ENCODE measurements at places on chromosomes 4 and X.

DNA sequence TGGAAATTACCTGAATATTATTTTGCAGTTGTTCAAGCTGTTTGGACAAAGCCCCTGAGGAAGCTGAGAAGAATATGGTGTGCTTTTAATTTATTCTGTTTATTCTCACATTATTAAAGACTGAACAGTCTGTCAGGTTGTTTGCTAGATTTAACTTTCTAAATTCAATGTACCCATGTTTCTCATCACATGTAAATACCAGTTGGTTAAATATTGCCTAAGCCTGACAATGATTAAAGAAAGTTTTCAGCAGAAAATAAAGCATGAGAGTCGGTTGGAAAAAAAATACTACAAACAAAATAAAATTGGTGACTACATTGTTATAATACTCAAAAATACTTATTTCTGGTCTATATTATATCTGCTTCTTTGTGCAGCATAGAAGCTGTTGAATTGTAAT lies 1974.7 kb downstream of the ARAP2 start:
- no peaks in the 10 kb centered on the region for H3K4me1 ChIP-seq
- H3K4me3 ChIP-seq = no peak overlapping the region

GRCh38 chr4:780716-781492 lies 45.0 kb downstream of the CPLX1 start:
- peak overlapping the region; percentile 87 for H3K4me3 ChIP-seq
- peak overlapping the region; percentile 95 for H3K27ac ChIP-seq
- peaks cover 13% of the 10 kb centered on the region for H3K4me1 ChIP-seq

GRCh38 chr4:52036886-52037530 lies 1.1 kb downstream of the SGCB start:
- H3K36me3 ChIP-seq = no peaks in the 10 kb centered on the region
- peaks cover 5% of the 10 kb centered on the region for H3K4me1 ChIP-seq
- peak overlapping the region; percentile 45 for H3K27ac ChIP-seq
- no peaks in the 10 kb centered on the region for H3K27me3 ChIP-seq
- H3K4me3 ChIP-seq = peak overlapping the region; percentile 79

DNA sequence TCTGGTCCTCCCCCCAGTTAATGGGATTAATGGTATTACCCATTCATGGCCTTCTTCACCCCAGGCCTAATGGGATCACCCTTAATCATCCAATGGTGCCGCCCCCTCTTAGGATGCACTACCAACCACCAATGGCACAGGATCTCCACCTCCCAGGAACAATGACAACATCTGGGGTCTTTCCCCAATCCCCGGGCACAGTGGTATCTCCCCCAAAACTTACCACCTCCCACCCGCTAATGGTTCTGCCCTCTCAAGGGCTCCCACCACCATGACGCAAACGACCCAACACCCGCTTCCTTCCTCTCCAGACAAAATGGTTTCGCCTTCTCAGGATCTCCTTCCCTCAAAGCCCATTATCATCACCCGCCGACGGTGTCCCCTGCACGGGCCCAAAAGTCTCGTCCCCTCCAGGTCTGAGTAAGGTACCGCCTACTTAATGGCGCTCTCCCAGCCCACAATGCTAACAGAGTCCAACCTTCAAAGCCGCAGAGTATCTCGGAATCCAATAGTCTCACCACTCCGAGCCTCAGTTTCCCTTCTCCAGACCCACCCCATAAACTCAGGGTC lies 458 bp downstream of the GRIPAP1 start:
- H3K36me3 ChIP-seq = no peaks in the 10 kb centered on the region
- H3K27me3 ChIP-seq = no peaks in the 10 kb centered on the region

- peaks cover 9% of the 10 kb centered on the region for H3K4me1 ChIP-seq
- peak; percentile 48 for DNase-seq
- H3K36me3 ChIP-seq = no peaks in the 10 kb centered on the region
- no peak overlapping the region for H3K4me3 ChIP-seq
Observed at GRCh38 chr4:123564758-123565346, 168.3 kb downstream of the SPRY1 start.

DNA sequence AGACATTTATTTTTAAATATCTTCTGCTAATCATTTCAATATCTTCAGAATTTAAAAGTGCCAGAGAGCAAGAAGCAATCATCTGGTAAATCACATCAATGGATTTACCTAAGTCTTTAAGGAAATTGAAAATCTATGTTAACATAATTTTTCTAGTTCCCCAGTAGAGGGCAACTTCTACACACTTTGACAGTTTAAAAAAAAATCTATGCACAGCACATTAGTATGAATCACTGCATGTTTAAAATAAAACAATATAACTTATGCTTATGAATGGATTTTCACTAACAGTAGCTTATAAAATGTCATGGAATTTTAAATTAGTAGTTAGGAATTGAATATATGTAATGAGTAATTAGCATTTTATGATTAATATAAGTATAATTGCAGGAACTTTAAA lies 126.5 kb downstream of the REELD1 start:
- no peaks in the 10 kb centered on the region for H3K27me3 ChIP-seq
- H3K27ac ChIP-seq = no peak overlapping the region
- DNase-seq = peak; percentile 23

- no peak overlapping the region for H3K27ac ChIP-seq
- no peaks in the 10 kb centered on the region for H3K27me3 ChIP-seq
- H3K36me3 ChIP-seq = no peaks in the 10 kb centered on the region
Observed at GRCh38 chrX:104195489-104196084, 29.3 kb downstream of the FAM199X start.

DNA sequence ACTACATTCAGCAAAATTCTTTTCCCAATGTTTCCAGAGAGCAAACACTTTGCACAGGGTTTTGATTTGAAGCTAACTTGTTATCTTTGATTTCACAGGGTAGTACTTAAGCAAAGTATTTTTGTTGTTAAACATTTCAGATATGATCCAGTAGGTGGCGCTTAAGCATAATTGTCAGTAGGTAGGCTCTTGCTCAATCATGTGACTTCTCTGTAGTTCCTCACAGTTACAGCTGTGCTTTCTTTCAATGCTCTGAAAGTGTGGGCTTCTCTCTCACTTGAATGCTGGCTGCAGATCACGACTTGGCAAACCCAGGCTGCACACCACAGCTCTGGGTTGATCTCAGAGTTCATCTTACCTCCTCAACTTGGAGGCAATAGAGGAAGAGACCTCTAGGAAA lies 1016.5 kb downstream of the SH3BGRL start:
- no peaks in the 10 kb centered on the region for H3K36me3 ChIP-seq
- H3K4me3 ChIP-seq = no peak overlapping the region
- H3K4me1 ChIP-seq = no peaks in the 10 kb centered on the region
- H3K27me3 ChIP-seq = no peaks in the 10 kb centered on the region

DNA sequence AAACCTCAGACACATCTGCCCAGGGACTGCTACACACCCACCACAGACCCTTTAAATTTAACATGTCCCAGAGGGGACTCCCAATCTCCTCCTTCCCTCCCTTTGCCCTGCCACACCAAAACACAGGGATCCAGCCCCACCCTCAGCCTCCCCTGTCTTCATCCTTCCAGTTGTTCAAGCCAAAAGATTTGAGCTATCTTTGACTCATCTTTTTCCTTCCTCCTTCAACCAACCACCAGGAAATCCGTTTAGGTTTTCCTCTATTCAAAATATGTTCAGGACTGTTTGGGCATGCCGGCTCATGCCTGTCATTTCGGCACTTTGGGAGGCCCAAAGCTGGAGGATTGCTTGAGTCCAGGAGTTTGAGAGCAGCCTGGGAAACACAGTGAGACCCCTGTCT lies 6.9 kb upstream of the STK32B start:
- peaks cover 3% of the 10 kb centered on the region for H3K27me3 ChIP-seq
- no peaks in the 10 kb centered on the region for H3K36me3 ChIP-seq
- H3K4me3 ChIP-seq = no peak overlapping the region
- no peak for DNase-seq

- H3K27ac ChIP-seq = no peak overlapping the region
- peaks cover 4% of the 10 kb centered on the region for H3K27me3 ChIP-seq
- no peaks in the 10 kb centered on the region for H3K4me1 ChIP-seq
- no peak overlapping the region for H3K4me3 ChIP-seq
- no peaks in the 10 kb centered on the region for H3K36me3 ChIP-seq
- no peak for DNase-seq
Observed at GRCh38 chr4:99809326-99809725, 7.3 kb upstream of the DAPP1 start.

GRCh38 chr4:138630666-138631065 lies 384.9 kb upstream of the NOCT start:
- no peaks in the 10 kb centered on the region for H3K36me3 ChIP-seq
- H3K4me1 ChIP-seq = peaks cover 7% of the 10 kb centered on the region
- H3K27ac ChIP-seq = no peak overlapping the region
